ENCODE measurements at places on chromosomes 1 and 21.

DNA sequence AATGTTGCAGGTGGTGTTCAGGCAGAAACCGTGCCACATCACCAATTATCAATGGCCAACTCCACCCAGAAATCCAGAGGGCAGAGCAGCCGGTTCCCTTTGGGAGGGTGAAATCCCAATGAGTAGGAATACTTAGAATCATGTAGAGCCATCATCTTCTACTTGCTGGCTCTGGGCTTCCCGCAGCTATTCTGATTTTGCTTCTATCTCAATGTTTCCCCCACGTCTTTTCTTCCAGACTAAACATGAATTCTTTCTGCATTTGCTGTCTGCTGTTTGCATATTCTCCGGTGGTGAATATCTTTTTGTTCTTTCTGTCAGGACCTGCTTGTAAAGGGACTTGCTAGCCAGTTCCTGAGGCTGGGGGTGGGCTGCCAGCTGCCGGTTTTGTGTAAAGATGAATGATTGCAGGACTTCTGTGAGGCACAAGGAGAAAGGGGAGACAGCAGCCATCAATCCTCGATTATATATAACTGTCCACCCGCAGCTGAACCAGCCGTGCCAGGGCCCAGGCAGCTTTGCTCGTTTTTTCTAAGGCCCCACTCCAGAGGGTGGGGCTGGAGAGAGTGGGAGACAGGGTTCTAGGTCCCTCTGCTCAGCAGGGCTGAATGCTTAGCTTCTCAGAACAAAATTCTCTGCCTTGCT, 33.2 kb downstream of the PRAMEF20 start:
- DNase-seq, result no peak

- no peak for DNase-seq
Observed at GRCh38 chr1:21012937-21013336, 163.8 kb downstream of the EIF4G3 start.

DNA sequence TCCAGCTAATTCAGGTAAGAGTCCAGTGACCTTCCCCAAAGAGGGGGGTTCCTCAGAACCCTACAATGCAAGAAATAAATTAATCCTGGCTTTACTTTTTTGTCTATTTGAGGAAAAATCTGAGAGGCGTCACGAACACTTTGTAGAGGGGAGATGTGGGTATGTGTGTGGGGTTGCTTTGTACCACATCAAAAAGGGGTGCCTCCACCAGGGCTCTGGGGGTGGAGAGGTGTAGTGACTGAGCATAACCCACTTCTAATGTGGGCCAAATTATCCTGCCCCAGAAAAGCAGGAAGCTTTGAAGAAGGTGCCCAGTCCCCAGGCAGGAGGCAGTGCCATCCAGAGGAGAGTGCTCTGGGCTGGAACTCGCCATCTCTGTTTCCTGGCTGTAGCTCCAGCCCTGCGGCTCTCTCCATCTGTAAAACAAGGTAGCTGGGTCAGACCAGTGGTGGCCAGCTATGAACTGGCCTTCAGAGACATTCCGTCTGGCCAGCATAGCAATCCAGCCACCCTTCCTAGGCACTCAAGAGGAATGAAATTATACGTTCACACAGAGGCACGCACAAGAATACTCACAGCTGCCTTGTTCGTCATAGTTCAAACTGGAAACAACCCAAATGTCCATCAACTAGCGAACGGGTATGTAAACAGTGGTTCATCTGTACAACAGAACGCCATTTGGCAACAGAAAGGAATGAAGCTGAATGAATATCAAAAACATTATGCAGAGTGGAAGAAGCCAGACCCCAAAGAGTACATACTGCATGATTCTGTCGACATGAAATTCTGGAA, 45.4 kb upstream of the TNFRSF1B start:
- no peak for DNase-seq

DNA sequence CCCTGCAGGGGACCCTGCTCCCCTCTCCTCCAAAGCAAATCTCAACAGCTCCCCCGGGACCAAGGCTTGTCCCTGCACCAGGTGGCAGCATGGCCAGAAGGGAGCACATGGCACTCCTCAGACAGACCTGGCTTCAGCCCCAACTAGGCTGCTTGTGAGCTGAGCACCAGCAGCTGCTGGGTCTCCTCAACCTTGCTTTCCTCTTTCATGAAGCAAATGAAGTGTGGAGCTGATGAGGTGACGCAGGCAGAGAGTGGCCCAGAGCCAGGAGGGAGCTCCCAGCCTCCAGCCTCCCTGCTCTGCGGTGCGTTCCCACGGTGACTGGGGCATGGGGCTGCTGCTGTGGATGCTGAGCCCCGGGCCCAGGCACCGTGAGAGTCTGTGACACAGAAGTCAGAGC, 34.0 kb downstream of the MEGF6 start:
- no peak for DNase-seq

GRCh38 chr1:46333300-46334029, 7.1 kb upstream of the NSUN4 start:
- DNase-seq, result no peak

- no peak for DNase-seq
Observed at GRCh38 chr1:157639800-157640199, 41.9 kb upstream of the FCRL4 start.

DNA sequence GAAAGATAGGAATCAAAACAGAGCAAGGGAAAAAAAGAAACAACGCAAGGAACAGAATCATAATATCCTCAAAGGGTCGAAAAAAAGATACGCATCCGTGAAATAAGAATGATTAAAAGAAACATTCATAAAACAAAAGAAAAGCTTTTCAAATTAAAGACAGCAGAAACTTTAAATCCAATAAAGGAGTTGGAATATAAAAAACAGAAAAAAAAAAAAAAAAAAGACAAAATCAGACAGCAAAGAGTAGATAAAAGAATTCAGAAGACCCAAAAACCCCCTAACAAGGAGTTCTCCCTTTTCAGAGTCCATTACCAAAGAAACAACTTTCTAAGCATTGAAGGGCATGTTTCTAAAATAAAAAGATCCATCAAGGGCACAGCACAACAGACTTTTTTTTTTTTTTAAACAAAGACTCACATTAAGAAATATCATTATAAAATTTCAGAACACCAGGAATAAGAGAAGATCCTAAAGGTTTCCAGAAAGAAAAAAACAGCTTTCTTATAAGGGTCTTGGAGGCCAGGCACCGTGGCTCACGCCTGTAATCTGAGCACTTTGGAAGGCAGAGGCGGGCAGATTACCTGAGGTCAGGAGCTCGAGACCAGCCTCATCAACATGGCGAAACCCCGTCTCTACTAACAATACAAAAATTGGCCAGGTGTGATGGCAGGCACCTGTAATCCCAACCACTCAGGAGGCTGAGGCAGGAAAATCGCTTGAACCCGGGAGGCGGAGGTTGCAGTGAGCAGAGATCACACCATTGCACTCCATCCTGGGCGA, 44.7 kb downstream of the ENAH start:
- DNase-seq, result no peak

DNA sequence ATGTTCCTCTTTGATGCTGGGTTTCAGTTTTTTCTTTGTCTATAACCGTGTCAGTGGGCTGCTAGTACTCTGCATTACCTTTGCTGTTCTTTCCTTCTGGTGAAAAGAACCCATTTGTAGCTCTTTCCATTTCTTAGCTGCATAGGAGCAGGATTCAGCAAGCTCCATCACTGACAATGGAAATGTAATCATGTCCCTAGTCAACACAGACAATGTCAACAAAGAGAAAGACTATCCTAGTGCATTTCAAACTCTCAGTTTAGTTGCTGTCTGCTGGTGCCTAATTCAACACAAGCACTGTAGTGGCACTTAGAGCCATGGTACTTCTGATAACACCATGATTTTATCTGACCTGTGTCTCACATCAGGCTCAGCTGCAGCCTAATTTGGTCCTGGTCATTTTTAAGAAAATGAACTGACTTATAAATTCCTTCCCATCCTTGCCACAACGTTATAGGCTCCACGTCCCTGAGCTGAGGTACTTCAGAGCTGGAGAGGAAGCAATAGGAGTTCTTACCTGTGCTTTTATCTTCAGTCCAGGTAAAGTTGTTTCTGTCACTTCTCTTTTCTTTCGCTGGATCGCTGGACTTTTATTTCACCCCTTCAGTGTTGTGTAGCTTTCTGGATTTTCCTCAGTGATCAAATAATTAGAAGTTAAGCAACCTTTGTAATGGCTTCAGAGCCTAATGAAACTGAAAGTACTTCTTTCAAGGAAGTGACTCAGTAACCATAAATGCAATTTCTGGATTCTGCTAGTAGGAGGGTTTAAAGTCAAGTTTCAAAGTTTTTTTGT, at the start of gene GBP3:
TSS of gene GBP3 (minus strand) at position 700 of the 793 bp plus-strand sequence. CDS start 2,145 bp downstream, outside the sequence.
- DNase-seq, result peak; percentile 24

DNA sequence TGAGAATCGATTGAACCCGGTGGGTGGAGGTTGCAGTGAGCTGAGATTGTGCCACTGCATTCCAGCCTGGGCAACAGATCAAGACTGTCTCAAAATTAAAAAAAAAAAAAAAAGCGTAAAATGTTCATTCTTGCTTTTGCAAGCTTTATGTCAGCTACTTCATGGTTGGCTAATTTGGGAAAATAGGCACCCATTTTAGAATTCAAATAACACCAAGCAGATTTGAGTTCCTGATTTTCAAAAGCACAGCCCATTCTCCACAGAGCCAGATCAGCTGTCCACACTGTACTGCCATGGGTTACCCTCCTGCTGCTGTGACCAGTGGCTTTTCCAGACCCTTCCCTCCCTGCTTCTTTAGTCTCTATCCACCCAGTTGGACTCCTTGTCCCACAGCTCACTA, 4.4 kb downstream of the THEM5 start:
- no peak for DNase-seq

DNA sequence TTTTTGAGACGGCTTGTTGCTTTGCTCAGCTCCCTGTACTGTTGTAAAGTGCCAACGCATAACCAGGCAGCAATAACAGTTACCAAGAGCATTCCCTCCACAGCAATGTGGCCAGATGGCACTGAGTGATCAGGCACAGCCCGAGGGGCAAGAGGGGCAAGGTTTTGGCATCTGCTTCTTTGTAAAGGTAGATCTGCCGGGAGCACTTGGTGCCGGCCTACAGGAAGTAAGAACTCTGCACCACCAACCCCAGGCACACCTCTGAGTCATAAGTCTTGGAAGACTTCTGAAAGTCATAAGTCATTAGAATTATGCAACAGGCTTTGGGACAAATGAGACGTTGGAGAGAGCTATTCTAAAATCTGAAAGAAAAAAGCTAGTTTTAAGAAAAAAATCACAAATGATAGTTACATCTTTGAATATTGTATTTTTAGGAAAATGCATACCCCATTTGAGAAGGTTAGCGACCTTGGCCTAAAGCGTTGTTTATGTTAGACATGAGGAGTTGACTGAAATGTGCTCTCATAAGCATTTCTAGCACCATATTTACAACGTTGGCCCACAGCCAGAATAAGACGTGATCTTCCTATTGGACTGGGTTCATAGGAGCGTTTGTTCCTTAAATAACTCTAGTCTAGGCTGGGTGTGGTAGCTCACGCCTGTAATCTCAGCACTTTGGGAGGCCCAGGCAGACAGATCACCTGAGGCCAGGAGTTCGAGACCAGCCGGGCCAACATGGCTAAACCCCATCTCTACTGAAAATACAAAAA, 37.7 kb upstream of the MAP10 start:
- peak; percentile 73 for DNase-seq

DNA sequence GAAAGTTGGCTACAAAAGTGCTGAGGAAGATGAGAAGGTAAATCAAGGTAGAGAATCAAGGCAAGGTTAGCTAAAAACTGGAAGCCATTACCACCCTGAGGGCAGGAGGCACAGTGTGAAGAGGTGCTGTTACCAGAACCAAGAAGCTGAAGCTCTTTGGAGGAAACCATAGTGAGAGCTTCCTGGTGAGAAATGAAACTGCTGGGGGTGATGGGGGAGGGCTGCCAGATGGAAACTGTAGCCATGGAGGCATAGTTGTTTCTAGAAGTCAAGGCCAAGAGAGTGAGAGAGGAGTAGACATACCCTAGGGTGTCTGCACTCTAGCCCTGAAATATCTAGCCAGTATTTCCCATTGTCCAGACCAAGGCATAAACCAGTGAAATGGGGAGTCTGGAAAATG, 28.7 kb downstream of the IFI44 start:
- no peak for DNase-seq

GRCh38 chr1:21524686-21525339, 15.6 kb downstream of the ALPL start:
- no peak for DNase-seq

DNA sequence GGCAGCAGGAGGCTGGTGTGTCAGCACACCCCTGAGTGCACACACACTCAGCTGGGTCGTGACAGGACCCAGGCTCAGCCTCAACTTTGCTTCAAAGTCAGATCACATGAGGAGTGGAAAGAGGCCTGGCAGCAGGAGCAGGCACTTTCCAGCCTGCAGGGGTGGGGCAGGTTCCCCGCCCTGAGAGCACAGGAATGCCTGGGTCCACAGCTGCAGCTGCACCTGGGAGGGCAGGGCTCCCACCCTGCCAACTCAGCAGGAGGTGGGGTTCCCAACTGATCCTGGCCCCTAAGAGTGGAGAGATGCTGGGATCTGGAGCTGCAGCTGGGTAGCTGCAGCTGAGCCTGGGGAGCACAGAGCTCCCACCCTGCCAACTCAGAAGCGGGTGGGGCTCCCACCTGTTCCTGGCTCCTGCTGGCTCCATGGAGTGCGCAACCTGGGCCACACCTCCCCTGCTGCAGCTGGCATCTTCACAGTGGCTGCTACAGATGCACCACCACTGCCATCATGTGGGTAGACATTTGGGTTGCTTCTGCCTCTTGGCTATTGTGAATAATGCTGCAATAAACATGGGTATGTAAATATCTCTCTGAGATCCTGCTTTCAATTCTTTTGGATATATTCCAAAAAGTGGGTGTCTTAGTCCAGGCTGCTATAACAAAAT, 415.4 kb downstream of the TTLL7 start:
- no peak for DNase-seq

GRCh38 chr21:36747815-36748383, 49.0 kb downstream of the SIM2 start:
- DNase-seq, result no peak

DNA sequence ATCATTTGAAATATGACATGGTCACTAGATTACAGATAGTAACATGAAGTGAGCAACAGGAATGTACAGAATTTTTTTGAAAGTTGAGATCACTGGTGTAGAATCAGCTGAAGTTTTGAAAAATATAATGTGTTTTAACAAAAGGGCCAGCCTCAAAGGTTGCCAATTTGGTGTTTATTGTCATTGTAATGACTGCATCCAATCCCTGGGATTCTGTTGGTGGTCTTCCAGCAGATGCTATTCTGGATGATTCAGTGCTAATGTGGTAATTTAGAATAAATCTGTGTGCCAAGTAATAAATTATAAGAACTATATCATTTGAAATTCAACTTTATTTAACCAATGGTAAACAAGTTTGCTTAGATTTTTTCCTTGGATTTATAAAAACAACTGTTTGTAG, 436.4 kb upstream of the PKN2 start:
- DNase-seq, result no peak

All from epithelial cell of prostate (primary cell).